ENCODE measurements at places on chromosomes 1 and 21.

DNA sequence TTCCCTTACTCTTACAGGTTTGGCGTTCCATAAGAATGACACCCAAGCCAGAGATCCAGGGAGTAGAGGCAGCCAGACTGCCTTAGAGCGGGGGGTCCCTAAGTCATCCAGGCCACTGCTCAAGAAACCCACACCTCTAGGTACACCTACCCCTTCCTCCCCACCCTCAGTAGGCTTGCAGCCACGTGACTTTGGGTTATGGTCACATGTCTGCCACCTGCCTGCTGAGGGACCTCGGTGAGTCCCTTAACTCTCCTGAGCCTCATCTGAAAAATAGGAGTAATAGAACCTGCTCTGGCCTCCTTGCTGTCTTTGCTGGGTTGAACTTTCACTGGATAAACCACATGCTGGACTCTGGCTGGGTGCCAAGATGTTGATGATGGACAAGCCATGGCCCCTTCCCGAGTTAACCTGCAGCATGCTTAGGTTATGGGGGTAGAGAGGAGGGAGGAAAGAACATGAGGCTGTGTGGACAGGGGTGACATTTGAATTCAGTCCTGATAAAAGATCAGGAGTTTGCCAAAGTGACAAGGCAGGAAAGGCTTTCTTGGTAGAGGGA, 4.5 kb downstream of the RPS6KA1 start:
- DNase-seq = no peak

DNA sequence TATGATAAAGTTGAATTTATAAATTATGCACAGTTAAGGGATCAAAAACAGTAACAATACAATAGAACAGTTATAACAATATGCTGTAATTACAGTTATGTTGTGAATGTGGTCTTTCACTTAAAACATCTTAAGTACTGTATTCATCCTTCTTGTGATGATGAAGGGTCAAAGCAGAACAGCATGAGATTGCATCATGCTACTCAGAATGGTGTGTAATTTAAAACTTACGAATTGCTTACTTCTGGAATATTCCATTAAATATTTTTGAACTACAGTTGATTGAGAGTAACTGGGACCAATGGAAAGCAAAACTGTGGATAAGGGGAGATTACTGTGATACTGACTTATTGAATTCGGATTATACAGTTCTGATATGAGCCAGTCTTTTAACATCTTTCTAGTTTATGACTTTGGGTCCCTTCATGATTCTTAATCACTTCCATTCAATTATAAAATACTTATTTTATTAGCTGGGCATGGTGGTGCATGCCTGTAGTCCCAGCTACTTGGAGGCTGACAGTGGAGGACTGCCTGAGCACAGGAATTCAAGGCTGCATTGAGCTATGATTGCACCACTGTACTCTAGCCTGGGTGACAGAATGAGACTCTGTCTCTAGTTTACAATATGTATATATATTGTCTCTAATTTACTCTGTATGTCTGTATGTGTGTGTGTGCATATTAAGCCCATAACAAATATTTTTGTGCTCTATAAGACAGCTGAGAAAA, 43.2 kb downstream of the ATP1B1 start:
- DNase-seq = no peak

DNA sequence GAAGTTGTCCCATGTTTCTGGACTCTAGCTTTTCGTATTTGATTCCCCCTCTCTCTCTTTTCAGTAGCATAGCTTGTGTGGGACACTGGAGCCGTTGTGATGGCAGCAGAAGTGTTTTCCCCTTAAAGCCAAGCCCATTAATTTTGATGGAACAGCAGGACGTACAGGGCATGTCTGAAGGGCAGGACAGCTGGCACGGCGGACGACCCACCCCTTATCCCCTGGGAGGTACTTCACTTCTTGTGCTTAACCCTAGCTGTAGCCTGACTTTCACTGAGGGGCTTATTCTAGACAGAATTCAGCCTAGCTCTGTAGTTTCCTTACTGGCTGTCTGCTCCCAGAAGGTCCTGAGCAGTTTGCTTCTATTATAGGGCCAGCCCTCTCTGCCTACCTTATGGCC, 8.6 kb upstream of the PPFIA4 start:
- DNase-seq = no peak

- DNase-seq = no peak
Measured at GRCh38 chr1:240462766-240463395, 149.1 kb downstream of the GREM2 start.

GRCh38 chr1:37795340-37796125, 1.9 kb downstream of the MANEAL start:
- DNase-seq = peak; percentile 63

GRCh38 chr1:12173631-12174121, 6.9 kb downstream of the TNFRSF1B start:
- DNase-seq = no peak

DNA sequence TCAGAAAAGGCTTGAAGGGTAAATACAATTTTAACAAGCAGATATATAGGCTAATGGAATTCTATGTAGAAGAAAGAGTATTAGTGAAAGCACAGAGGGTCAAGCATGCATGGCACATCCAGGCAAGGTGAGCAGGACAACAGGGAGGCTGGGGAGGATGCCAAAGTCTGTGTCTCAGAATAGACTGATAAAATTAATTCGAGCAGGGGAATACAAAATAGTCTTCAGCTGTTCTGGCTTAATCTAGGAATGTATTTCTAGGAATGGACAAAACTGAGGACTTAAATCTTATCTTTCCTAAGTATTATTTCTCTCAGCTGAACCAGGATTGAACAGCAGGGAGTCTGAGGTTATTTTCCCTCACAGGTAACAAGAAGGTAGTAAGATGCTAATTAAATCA, 35.2 kb downstream of the NVL start:
- no peak for DNase-seq

GRCh38 chr1:207822602-207823451, 71.0 kb downstream of the CD46 start:
- DNase-seq = no peak

DNA sequence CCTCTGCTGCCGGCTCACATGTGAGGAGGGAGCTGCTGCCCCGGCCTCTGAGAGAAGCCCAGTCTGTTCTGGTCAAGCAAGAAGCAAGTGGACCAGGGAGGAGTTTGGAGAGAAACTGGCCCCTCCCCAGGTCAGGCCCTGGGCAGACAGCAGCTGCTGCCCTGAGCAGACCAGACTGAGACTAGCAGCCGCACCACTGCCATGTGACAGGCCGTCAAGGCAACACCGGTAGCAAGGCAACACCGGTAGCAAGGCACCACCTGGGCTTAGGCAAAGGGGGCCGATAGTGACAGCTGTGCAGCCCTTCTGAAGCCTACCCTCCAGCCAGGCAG, 50.3 kb downstream of the ARHGEF16 start:
- no peak for DNase-seq

- DNase-seq = no peak
Measured at GRCh38 chr1:87108814-87109411, 194.5 kb downstream of the HS2ST1 start.

DNA sequence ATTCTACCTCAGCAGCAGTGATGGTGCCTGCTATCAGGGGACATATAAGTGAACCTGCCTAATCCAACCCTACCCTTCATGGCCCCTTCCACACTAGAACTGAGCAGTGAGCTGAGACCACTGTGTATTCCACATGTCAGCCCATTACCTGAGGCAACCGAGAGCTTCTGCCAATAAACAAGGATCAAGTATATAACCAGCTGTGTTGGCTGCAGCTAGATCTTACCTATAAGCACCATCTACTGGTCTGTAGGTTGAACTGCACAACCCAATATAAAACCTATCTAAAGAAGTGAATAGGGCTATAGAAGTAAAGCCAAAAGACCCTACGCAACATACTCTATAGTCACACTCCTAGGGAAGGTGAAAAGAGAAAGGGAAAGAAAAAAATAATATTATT, 376.9 kb downstream of the HHIPL2 start:
- no peak for DNase-seq

GRCh38 chr1:183093786-183094298, 70.6 kb downstream of the LAMC1 start:
- no peak for DNase-seq

- no peak for DNase-seq
Measured at GRCh38 chr1:98796049-98796448, 134.5 kb downstream of the SNX7 start.

- no peak for DNase-seq
Measured at GRCh38 chr21:19261731-19262376, 858.3 kb upstream of the TMPRSS15 start.

GRCh38 chr1:238061967-238062613, 171.4 kb upstream of the ZP4 start:
- DNase-seq = no peak

DNA sequence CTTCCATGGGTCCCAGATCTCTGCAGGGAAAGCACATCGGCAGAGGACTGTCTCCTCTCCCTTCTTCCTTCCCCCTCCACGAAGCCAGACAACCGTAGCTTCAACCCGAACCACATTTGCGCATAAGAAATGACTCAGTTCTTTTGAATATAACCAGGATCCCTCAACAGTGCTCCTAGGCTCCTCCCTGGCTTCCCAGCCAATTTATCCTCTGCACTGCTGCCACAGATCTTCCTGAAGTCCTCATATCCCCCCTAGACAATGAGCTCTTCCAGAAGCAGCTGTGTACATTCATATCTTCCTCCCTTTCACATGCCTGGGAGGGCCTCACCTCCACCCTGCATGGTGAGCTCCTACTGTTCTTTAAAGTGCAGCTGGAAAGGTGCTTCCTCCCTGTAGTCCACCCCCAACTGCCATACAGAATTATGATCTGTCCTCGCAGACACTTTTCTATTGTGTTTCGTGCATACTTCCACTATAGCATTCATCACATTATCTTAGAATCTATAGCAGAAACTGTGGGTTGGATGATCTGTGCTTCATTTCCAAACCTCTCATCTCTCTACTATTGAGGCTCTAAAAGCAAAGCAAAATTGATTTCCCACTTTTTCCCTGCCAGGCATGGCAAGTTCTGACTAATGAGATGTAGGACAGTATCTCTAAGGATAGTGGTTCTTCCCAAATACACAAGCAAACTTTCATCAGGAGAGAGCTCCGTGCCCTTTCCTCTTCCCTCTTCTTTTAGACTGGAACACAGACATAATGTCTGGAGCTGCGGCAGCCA, 179.3 kb upstream of the HMGB4 start:
- DNase-seq = no peak

DNA sequence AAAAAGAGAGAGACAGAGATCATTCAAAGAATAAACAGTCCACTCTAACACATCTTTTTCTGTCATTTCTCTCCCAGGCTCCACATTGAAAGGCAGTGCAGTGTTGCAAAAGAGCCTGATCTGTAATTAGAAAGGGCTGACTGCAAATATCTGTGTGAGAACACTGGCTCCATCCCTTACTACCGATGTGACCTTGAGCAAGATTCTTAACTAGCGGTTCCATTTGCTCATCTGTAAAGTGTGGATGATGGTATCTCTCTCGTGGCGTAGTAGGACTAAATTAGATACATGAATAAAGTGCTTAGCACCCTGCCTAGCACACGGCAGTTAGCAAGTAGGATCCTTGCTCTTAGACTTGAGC, 26.9 kb upstream of the SLC44A3 start:
- DNase-seq = no peak

DNA sequence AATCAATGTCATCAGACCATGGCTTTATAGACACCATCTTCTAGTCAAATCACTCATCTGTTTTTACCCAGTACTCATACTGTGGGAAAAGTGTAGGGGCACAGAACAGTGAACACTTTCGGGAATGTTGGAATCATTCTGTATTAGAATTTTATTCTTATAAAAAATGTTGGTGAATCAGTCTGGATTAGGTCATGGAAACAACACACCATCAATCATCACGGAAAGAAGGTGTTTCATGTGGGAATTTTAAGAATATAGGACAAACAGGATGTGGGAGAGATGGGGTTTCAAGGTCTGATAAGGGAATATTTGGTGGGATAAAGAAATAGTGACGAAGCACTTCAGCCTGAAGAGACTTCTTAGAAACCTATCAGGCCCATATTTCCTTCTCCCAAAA, 17.3 kb downstream of the GBP1 start:
- DNase-seq = no peak

GRCh38 chr1:7278045-7278444, 492.8 kb downstream of the CAMTA1 start:
- DNase-seq = no peak

GRCh38 chr1:94708811-94709210, 111.3 kb upstream of the SLC44A3 start:
- DNase-seq = no peak

- DNase-seq = no peak
Measured at GRCh38 chr1:200518524-200518923, 102.0 kb downstream of the KIF14 start.

DNA sequence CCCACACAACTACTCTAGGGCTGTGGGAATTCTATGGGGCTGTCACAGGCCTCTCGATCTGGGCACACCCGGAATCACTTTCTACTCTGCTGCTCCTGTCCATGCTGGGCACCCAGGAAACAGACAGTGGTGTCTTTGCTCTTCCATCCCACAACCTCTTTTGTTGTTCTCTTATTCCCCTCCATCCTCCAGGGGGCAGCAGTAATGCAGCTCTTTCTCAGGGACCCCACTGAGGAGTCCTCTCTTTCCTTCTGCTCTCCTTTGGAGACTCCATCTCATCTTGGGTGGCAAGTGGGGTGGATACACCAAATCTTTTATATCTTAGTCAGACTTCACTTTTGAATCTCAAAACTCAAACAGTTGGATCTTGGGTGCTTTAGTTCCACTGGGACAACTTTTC, 206.3 kb downstream of the HS2ST1 start:
- no peak for DNase-seq

- DNase-seq = no peak
Measured at GRCh38 chr1:184373155-184373554, 13.7 kb upstream of the C1orf21 start.
